ENCODE measurements at places on chromosomes 7 and 10.
A peak's percentile ranks its signal among the peaks of the same experiment; 100 is the strongest.

DNA sequence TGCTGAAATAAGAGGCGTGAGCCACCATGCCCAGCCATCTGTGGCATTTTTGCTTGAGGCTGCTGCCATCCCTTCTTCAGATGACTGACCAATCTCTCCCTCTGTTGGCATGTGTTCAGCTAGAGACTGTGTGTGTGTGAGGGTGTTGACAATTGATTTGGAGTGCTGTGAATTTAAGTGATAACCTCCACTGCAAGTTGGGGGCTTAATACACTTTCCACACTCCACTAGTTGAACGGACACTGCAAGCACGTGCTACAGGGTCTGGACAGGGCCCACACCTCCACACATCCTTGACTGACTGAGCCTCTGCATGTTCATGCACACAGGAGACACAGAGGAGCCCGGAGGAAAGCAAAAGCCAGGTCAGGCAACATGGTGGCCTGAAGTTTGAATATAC is 51.3 kb downstream of the BRAF start:
- DNase-seq: no peak

DNA sequence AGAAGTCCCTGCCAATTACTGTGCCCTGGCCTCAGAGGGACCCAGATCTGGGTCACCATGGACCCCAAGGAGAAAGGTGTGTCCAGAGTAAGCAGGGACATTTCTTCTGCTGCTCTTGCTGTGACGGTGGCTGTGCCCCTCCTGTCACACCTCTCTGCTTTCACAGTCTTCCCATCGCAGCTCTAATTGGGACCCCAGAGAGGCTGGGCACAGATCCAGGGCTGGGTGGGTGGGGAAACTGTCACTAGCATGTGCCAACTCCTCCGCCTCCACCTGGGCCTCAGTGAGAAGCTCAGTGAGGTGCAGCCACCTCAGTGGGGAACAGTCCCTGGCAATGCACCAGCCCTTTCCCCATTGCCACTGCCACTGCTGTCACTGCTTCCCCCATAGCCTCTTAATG is 37.3 kb upstream of the ADCYAP1R1 start:
- DNase-seq: no peak

DNA sequence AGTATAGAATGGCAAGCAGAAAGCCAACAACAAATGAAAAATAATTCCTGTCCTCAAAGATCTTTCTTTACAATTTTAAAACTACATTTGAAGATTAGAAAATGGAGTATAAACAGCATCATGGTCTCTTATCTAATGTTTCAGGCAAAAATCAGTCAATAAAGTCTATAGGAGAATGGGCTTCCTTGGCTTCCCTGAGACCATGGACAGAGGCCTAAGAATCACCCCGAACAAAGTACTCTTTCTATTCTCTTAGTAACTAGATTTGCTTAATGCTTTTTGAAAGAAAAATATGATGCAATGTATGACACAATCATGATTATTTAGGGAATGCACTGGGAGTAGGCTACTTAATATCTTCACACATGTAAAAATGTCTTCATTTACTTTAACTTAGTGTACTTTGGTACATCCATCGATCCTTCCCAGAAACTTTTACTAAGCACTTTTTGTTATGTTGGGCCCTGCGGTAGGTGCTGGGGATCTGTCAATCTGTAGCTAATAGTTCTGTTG is 17.3 kb downstream of the GRM3 start:
- DNase-seq: no peak

DNA sequence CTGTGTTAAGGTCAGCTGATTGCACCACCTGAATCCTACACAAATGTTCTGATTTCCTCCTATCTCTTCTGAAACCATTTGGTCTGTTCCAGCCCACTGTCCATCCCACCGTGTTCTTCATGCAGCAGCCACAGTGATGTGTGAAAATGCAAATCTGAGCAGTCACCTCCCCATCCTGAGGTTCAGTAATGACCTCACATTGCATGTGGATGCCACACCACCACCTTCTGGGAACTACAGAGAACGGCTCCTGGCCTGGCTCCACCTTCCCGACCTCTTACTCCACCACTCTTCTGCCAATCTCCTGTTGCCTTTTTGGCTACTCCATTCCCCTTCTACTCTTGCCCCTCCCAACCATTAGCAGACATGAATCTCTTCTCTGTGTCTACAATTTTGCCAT is 244.4 kb downstream of the TNS3 start:
- no peak for DNase-seq

- DNase-seq: no peak
Observed at GRCh38 chr10:111716032-111716431, 467.5 kb downstream of the GPAM start.

DNA sequence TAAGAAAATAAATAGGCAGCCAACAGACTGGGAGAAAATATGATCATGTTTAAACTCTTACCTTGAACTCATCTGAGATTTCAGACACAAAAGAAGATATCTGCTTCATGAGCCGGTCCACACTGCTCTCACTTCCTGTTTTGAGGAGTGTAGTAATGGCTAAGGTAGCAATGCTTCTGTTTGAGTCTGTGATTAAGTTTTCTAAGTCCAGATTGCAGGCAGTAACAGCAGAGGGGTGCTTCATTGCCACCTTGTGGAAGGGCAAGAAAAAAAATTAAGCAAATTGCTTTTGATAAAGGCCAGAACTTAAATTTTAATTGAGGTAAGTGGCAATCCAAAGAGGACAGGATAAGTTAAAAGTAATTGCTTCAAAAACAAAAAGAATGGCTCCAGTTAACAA is 69.1 kb downstream of the MEST start:
- no peak for DNase-seq

DNA sequence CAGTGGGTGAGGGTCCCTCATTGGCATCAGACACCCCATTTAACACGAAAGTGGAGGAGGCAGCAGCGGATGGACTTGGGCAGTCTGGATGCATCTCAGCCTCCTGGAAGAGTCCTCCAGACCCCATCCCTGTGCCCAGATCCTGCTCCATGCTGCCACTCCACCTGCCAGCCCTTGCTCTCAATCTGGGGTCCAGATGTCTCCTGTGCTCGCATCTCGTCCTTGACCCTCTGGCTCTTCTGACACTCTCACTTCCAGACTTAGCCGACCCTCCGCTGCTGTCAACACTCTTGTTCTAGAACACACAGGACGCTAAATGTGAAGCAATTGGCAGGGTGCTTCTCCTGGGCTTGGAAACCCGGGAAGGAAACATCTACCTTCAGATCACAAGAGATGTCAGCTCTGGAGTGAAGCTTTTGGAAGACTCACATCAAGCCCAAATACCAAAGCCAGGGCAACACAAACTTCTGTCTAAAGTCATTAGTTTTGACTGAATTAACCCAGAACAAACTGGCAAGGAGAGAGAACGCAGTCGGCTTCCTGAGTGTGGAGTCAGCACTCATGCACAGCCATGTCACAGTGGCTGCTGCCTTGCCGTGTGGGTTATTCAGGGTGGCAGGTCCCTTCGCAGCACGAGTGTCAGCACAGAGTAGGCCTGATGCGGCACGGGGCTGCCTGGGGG is 379.1 kb downstream of the TCERG1L start:
- no peak for DNase-seq

GRCh38 chr7:127884066-127884559 is 147.1 kb downstream of the LRRC4 start:
- no peak for DNase-seq

DNA sequence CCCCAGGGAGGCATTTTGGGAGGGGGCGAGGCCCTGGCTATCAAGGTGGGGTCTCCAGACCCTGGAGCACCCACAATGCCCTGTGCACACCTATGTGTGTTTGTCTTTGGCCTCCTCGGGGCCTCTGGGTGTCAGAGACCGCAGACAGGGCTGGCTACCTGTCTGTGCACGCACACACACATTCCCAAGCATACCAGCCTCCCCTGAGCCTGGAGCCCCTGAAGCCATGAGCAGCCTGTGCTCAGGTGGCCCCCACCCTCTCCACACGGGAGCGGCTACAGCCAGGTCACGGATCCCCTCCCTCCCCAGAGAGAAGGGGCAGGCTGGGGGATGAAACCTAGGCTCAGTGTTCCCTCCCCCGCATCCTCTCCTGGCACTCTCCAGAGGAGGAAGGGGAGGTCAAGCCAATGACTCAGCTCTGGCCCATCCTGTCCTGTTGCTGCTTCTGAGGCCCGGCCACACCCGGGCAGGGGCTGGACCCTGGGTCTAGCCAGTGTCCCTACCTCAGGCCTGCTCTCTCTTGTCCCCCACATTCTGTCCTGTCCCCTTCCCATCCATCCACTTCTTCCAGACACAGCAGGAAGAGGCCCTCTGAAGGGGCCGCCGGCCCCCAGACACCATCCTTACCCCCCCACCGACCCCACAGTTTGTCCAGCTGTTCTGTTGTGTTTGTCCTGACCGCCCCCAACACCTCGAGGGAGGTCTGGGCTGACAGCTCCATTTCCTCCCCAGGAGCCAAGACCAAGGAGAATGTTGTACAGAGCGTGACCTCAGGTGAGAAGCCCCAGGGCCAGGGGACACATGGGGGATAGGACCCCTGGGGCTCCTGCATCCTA is 720 bp downstream of the SNCG start:
- no peak for DNase-seq

GRCh38 chr10:110733218-110733952 is 89.2 kb downstream of the RBM20 start:
- no peak for DNase-seq

DNA sequence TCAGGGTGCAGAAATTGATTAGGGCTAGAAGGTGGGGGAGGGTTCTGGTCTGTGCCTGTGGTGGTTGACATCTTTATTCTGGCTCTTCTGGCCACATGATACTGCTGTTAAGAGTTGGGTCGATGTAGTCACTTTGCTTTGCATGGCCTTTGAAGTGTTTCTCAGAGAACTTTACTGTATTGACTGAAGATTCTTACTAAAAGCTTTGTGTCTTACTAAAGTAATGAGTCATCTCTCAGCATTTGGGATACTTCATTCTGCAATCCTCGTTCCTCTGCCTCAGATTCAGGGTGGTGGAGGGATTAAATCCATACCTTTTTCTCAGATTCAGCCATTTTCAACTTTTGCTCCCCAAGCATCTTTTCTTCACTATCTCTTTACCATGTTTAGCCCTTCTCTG is 38.6 kb downstream of the STEAP4 start:
- DNase-seq: no peak

- DNase-seq: no peak
Observed at GRCh38 chr7:46454816-46455215, 533.7 kb upstream of the IGFBP3 start.

DNA sequence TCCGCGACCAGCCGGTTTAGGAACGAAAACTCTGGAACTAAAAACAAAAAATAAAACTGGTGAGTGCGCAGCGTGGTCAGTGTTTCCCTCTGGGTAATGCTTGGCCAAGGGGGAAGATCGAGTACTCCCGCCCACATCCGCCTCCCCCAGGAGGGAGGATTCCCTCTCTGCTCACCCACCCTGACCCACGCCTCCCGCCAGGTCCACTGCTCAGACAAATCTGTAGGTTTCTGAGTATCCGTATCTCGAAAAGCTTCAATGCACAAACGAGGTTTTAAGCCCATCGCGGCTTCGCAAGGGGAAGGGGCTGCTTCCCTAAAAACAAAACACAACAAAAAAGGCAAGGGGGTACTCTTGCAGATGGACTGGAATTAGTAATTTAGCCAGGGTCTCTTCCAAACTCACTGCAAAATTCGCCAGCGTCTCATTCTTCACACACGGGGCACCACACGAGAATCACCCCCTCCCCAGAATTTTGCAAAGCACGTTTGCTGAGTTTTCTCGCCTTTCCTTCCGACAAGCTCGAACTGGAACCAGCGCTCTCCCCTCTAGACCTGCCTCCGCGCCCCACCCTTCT is 75.2 kb downstream of the INSIG1 start:
- no peak for DNase-seq

DNA sequence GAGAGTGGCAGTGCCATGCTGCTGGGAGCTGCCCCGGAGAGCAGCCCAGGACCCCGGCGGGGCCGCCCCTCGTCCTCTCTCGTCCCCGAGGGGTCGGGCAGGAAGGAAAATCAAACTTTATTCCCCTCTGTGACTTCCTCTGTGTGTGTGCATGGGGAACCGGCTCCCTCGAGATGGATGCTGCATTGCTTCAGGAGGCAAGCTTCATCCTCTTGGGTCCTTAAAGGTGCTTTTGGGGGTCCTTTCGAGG is 726 bp downstream of the MCU start:
- no peak for DNase-seq

- DNase-seq: no peak
Observed at GRCh38 chr10:102300278-102300843, 55.0 kb downstream of the GBF1 start.

DNA sequence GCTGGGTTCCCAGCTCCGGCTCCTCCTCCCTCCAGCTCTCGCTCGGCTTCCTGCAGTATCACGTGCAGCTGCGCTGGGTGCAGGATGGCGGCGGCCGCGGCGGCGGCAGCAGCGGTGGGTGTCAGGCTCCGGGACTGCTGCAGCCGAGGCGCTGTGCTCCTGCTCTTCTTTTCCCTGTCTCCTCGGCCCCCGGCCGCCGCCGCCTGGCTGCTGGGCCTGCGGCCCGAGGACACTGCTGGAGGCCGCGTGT is at the start of gene CNNM1:
CNNM1 (plus strand) TSS at position 53 of the 250 bp plus-strand sequence; CDS start at position 85, 32 bp downstream.
- peak; percentile 44 for DNase-seq

DNA sequence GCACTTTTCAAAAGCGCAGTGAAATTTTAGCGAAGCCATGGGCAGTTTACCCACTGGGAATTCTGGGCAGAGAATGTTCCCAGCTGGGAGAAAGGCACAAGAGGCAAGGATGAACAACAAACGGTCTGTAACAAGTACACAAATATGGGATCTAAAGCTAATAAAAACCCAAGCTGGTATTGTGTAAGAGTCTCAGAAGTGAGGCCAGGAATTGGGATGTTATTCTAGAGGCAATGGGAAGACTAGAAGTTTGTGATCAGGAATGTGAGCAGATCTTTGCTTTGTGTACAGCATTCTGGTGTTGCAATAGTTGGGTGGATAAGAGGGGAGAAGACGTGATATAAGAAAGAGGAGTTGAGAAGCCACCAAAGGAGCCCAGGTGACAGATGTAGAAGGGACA is 15.0 kb downstream of the FZD9 start:
- no peak for DNase-seq

GRCh38 chr7:1176891-1177373 is 16.9 kb upstream of the ZFAND2A start:
- peak; percentile 82 for DNase-seq

- DNase-seq: no peak
Observed at GRCh38 chr7:133053321-133053891, 28.5 kb downstream of the CHCHD3 start.

DNA sequence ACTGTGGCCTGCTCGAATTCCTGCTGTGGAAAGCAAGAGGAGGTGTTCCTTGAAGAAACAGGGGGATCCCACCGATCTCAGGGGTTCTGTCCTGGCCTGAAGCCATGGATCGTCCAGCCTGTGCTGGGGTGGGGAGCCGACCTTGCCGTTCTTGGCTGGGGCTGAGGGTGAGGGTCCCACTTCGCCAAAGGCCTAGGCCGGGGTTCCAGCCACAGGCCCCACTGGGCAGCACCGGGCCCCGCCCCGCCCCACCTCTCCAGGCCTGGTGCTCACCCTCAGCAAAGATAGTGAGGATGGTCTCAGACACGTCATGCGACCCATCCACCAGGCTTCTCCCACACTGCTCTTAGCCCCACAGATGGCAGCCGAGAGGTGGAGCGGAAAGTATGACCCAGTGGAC is 51.4 kb upstream of the ZNF716 start:
- no peak for DNase-seq

- no peak for DNase-seq
Observed at GRCh38 chr7:102836191-102836919, 76.4 kb upstream of the LRRC17 start.

- DNase-seq: no peak
Observed at GRCh38 chr7:5443678-5444077, 20.0 kb upstream of the TNRC18 start.
